ENCODE measurements at places on chromosomes 1 and 21.
A peak's percentile ranks its signal among the peaks of the same experiment; 100 is the strongest.

- peak; percentile 10 for DNase-seq
Observed at GRCh38 chr1:173255214-173255813, 48.2 kb upstream of the TNFSF4 start.

DNA sequence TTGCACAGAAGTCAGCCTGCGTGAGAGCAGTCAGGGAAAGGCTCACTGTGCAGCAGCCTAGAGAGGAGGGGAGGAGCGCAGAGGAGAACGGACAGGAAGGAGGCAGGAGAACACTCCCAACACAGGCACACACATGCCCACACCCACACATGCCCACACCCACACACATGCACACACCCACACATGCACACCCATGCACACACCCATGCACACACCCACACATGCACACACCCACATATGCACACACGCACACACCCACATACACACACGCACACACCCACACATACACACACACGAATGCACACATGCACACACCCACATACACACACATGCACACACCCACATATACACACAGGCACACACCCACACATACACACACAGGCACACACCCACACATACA is 7.1 kb downstream of the SUMO3 start:
- DNase-seq, result no peak

GRCh38 chr1:29962336-29962735 is 726.0 kb downstream of the PTPRU start:
- DNase-seq, result no peak

DNA sequence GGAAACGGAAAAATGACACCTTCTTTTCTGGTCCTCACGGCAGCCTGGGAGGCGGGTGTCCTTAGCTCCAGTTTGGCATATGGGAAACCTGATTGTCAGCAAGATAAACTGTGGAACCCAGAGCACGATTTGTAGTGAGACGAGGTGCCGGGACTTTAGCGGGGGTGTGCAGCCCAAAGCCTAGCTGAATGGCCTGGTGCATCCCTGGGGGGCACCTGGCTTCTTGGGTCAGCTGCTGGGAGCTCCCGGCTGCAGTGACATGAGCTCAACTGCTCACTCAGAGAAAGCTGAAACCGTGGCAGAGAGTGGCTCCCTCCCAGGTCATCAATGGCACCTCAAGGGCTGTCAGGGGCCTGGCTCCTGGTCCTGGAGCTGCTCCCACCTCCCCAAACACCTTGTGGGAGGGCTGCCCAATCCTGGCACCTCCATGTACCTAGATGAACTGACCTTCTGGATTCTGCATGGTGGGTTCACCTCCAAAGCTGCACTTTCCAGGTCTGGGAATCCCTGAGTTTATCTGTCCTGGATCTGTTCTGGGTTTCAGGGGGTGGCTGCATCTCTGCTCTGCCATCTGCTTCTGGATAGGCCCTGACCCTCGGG is 260.5 kb downstream of the MATN1 start:
- DNase-seq, result no peak

- no peak for DNase-seq
Observed at GRCh38 chr1:76865696-76866286, 1.5 kb upstream of the ST6GALNAC5 start.

- no peak for DNase-seq
Observed at GRCh38 chr1:31792541-31792940, 23.3 kb downstream of the SPOCD1 start.

- no peak for DNase-seq
Observed at GRCh38 chr1:43832255-43832654, 101.3 kb upstream of the ARTN start.

All from muscle of arm (tissue), 14 donors.